ENCODE measurements at places on chromosomes 7 and 10. TPM values are rescaled to one million over a fixed set of nuclear protein-coding genes. Genes with fewer than 3 reads are reported as not detected.

GRCh38 chr7:142881586-142882337, 3.8 kb downstream of the TRPV6 start:
- DNase-seq: no peak

DNA sequence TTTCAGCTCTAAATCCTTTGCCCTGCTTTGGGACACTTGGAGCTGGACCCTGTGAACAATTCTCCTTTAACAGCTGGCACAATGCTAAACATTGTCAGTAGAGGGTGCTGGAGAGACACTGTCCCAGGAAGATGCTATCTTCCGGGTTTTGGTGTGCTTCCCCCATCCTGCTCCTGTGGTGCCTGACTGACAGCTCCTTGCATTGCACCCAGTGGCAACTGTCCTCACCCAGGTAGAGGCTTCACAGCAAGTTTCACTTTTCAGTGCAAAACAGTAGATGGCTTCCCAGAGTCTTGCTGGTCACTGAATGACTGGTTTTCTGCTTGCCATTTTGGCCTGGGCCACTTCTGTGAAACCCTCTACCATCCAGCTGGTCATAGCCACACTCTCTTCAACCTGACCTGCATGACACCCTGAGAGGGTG, 77.3 kb downstream of the CDC14C start:
- DNase-seq: no peak

PTF1A gene
- not detected for total RNA-seq

CPVL gene
- total RNA-seq: 15.3 TPM

DPP6 gene
- total RNA-seq: 0.42 TPM

HMX3 gene
- total RNA-seq: 0.21 TPM

TEX47 gene
- total RNA-seq: not detected

THSD7A gene
- total RNA-seq: 2.4 TPM

- DNase-seq: no peak
Measured at GRCh38 chr10:34711500-34711899, 103.6 kb downstream of the PARD3 start.

NEURL1 gene
- 0.39 TPM for total RNA-seq

- no peak for DNase-seq
Measured at GRCh38 chr7:27113991-27114769, 11.7 kb upstream of the HOXA2 start.

DNA sequence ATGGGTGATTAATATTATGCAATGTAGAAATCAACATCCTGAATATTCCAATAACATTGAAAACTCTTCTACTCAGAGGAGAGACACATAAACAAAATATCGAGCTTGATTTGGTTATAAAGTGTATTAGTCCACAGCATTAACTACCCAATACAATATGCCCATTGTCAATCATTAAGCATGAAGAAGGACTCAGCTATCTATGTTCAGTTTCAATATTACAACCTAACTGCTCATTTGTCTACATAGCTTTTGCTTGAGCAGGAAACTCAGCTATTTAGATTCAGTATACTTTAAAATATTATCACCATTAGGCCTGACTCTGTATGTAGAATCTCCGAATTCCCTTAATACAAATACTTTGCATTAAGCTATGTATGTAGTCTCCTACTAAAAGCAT, 262.6 kb downstream of the SEMA3A start:
- no peak for DNase-seq

Measured in left cardiac atrium (tissue), 4 donors.